ENCODE measurements at places on chromosomes 1 and 21.

DNA sequence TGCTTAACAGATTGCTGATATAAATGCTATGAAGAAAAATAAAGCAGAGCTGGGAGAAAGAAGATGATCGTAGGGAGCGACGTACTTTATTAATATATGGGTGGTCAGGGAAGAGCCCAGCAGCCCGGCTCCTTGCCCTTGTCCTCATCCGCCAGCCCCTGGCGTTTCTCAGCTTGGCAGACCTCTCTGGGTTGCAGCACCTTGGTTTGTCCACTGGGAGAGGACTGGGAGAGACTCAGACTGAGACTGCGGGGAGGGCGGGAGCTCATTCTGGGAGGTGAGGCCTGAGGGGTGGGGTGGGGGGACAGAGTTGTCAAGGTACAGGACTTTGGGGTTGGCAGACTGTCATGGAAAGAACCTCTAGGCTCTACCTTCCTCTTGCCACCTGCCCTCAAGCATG lies 3.3 kb upstream of the S100A3 start:
- DNase-seq, result no peak

- DNase-seq, result no peak
These were observed 112.7 kb downstream of the HMCN1 start for GRCh38 chr1:185846672-185847444.

GRCh38 chr21:45255381-45256020 lies 32.2 kb downstream of the POFUT2 start:
- no peak for DNase-seq

GRCh38 chr1:93021539-93022134 lies 57.4 kb upstream of the MTF2 start:
- DNase-seq, result no peak

DNA sequence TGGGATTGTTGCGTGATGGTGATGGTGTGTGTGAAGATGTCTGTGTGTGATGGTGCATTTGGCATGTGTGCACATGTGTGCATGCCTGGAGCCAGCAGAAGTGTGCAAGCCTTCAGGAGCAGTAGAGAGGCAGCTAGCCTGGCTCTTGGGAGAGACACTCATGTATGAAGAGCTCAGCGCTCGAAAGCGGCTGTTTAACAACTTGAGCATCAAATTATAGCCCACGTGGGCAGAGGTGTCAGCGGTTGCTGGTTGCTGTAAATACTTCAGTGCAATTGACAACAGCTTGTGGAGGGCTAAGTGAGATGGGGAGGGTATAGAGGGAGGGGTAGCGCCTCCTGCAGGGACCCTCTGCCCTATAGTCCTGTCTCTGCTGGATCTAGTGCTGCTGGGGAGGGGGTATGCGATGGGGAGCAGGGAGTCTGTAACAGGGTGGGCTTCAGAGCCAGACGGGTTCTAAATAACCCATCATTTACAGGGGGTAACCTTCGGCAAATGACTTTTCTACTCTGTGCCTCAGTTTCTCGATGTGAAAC lies 21.5 kb downstream of the FOXD2 start:
- no peak for DNase-seq

GRCh38 chr21:27564684-27565301 lies 597.9 kb upstream of the ADAMTS5 start:
- DNase-seq, result no peak

DNA sequence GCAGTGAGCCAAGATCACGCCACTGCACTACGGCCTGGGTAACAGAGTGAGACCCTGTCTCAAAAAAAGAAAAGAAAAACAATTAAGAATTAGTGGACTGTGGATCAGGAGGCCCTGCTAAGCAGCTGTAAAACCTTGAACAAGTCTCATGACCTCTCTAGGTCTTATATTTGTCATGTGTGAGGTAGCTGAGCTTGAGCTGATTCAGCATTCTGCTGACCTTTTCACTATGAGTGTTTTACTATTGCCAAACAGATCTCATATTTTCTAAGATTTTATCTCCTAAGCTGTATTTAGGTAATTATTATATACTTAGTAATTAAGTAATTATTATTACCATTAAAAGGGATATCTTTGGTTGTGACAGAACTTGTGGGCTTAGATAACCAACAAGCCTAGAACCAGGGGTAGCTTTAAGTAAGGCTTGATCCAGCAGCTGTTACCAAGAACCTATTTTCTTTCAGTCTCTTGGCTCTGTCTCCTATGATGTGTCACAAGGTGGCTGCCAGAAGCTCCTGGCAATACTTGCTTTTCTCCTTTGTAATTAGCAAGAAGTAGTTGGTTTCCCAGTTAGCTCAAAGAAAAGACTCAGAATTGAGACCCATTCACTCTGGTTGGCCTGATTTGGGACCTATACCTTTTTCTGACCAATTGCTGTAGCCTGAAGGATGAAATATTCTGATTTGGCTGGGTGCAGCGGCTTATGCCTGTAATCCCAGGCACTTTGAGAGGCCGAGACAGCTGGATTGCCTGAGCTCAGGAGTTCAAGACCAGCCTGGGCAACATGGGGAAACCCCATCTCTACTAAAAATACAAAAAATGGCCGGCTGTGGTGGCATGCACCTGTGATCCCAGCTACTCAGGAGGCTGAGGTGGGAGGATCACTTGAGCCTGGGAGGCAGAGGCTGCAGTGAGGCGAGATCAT lies 8.5 kb upstream of the ZC3H12A start:
- no peak for DNase-seq

DNA sequence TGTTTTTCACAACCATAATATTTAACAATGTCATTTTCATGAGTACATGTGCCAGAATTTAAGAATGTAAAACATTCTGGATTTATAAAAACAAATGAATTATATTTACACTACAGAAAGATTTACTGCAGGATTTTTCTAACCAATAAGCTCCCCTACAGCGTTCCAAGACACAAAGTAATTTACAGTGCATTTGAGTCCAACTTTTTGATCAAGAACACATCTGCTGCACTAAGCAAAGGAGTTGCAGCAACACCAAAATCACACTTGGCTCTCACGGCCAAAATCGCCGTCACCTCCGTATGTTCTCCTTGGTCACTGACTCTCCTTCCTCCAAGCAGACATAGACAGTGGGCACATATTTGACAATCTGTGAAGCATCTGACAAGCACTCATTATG lies 7.7 kb downstream of the VPS26C start:
- DNase-seq, result no peak
